ENCODE measurements at places on chromosomes 13 and 19.
A peak's percentile ranks its signal among the peaks of the same experiment; 100 is the strongest.

DNA sequence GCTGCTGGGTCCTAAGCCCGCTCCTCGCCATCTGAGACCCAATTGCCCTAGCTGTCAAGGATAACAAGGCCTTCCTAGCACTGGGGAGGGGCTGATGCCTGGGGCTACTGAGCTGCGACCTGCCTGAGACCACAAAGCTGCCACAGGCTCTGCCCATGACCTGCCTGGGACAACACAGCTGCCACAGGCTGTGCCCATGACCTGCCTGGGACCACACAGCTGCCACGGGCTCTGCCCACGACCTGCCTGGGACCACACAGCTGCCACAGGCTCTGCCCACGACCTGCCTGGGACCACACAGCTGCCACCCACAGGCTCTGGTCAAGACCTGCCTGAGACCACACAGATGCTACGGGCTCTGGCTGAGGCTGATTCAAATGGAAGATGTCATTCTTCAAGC, 54.8 kb downstream of the EPS15L1 start:
- no peak for DNase-seq

GRCh38 chr13:96772426-96772825, 221.8 kb downstream of the OXGR1 start:
- peak; percentile 22 for DNase-seq

DNA sequence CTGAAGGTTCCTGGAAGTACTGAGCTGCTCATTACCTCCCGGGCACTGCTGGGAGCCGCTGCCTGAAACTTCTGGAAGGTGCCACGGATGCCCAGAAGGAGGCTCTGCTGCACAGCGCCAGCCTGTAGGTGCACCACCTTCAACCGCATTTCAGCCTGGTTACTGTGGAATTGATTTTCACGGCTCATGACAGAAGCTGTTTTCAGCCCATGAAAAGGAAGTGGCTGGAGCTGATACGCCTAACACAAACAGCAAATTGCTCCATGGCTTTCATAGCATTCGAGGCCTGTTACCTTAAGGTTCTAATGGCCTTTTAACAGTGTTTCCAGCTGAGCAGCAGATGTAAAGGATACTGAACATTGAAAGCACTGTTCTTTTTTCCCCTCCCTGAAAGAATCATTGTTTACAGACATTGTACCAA, 22.0 kb downstream of the GPC6 start:
- DNase-seq: peak; percentile 76

DNA sequence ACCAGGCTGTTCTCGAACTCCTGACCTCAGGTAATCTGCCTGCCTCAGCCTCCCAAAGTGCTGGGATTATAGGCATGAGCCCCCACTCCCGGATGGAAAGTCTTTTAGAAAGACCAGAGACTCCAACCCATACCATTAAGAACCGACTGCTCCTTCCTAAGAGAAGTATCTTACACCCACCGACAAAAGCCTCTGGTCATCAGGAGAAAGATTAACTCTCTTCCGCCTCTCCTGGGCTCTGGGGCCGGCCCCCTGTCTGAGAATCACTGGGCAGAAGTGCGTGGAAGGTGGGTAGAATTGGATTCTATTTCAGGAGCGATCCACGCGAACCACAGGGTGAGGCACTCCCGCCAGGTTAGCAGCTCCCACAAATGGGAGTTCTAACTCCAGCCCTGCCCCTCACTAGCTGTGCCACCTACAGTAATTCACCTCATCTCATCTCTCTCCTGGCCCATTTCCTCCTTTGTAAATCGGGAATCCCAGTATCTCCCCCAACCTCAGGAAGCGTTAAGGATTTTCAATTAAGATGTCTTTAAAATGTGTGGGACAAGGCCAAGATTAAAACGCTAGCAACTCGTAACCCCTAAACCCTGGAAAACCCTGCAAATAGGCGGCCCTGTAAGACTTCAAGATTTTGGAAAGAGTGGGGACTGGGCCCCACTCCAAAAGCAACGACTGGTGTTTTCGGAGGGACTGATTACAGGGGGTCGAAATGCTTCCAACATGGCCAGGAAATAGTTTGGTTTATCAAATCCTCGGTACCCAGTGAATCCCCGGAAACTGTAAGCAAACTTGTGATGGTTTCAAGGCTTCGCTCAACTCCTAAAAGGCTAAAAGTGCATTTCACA, 1.3 kb downstream of the HNRNPL start:
- DNase-seq: no peak

- DNase-seq: no peak
Measured at GRCh38 chr13:77691871-77692270, 5.6 kb upstream of the SLAIN1 start.

- peak; percentile 59 for DNase-seq
Measured at GRCh38 chr19:17775245-17775927, 19.6 kb upstream of the B3GNT3 start.

DNA sequence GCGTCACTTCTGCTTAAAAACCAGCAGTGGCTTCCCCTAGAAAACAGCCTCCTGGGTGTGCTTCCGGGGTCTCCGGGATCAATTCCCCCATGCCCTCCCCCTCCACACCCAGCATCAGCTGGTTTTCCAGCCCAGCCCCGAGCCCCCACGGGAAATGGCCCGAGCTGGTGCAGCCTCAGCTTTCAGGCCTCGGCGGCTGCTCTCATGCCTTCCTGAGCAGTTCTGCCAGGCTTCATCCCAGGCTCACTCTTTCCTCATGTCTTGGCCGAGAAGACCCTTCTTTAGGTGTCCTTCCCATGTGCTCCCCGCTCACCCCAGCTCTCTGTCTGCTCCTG, 103.1 kb upstream of the RNF113B start:
- DNase-seq: no peak

- DNase-seq: peak; percentile 57
Measured at GRCh38 chr13:92896842-92897241, 329.8 kb upstream of the GPC6 start.

DNA sequence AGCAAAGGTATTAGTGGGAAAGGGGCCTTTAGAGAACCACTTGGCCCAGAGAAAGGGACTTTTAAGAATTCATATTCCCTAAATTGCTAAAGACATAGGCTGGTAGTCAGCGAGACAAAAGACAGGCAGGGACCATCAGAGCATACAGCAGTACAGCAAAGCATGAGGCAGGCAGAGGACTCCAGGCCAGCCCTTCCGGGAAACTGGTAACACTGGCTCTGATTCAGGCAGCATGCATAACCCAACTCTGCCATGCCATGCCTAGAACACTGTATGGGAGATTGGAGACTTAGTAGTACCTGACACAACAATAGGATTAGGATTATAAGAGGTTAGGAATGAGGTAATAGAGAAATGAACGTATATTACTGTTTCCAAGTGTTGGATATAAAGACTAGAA, 34.9 kb downstream of the CAB39L start:
- no peak for DNase-seq

GRCh38 chr19:45442778-45443461, 19.2 kb upstream of the ERCC1 start:
- DNase-seq: peak; percentile 48

DNA sequence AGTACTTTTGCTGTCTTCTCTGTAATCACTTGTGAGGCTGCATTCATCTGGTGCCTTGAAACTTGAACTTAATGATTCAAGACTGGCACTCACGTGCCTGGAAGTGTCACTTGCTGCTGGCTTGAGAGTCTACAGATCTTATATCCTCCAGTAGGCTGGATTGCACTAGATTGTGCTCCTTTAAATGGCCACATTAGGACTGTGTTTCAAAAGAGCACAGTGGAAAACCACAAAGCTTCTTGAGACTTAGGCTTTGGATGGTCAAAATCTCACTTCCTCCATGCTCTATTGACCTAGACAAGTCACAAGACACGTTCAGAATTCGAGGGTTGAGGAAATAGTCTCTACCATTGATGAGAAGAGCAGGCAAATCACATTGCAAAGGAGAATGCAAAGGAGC, 1278.8 kb upstream of the MIR17HG start:
- DNase-seq: no peak

GRCh38 chr13:27923794-27924528, 4.2 kb downstream of the PDX1 start:
- no peak for DNase-seq

GRCh38 chr13:113813749-113814434, 50.0 kb downstream of the GAS6 start:
- peak; percentile 70 for DNase-seq

- peak; percentile 72 for DNase-seq
Measured at GRCh38 chr13:49585220-49586157, at the start of gene RCBTB1. Gene RCBTB1 (minus strand): TSS chr13:49585558. CDS start chr13:49567279, 18,279 bp downstream.

- DNase-seq: peak; percentile 81
Measured at GRCh38 chr19:2648528-2648937, 54.0 kb downstream of the GNG7 start.

DNA sequence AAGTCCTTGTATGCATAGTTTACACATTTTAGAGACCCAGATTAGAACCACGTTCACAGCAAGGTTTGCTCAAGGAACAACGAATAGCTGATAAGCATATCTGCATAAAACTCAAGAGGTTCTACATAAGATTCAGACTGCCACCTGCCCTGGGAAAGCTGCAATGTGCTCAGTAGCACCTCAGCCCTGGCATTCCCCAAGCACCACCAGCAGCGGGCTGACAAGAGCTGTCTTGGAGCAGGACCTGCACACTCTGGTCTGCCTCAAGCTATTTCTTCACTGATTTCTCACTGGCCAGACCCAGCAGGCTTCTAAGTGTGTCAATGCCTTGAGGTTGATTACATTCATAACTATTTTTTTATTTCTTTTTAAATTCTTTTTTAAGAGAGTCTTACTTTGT, 65.8 kb upstream of the UQCRFS1 start:
- DNase-seq: no peak

DNA sequence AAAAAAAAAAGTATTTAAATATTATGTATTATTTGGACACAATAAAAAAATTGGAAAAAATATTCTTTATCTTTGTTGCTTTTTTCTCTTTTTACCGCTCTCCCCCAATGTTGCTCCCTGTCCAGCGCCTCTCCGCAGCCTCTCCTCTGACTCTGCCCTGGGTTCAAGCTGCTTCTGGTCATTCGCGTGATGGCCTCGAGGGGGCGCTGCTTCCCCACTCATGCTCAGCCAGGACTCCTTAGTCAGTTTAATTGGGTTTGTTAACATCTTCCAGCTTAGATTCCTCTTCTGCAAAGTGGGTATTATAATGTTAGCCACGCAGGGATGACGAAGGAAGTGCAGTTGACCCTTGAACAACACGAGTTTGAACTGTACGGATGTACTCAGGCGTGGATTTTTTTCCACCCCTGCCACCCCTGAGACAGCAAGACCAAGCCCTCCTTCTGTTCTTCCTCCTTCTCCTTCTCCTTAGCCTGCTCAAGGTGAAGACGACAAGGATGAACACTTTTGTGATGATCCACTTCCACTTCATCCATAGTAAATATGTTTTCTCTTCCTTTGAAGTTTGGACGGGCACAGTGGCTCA, 4.9 kb upstream of the NWD1 start:
- DNase-seq: peak; percentile 56

- DNase-seq: peak; percentile 15
Measured at GRCh38 chr19:8161135-8161646, 11.8 kb upstream of the FBN3 start.

- DNase-seq: peak; percentile 82
Measured at GRCh38 chr13:31965361-31966066, 66.1 kb upstream of the FRY start.

- peak; percentile 98 for DNase-seq
Measured at GRCh38 chr19:8592231-8593009, 15.2 kb upstream of the MYO1F start.

GRCh38 chr19:19500975-19501644, 14.2 kb downstream of the TSSK6 start:
- no peak for DNase-seq

- DNase-seq: no peak
Measured at GRCh38 chr19:55466241-55466614, 1.7 kb upstream of the C19orf85 start.

DNA sequence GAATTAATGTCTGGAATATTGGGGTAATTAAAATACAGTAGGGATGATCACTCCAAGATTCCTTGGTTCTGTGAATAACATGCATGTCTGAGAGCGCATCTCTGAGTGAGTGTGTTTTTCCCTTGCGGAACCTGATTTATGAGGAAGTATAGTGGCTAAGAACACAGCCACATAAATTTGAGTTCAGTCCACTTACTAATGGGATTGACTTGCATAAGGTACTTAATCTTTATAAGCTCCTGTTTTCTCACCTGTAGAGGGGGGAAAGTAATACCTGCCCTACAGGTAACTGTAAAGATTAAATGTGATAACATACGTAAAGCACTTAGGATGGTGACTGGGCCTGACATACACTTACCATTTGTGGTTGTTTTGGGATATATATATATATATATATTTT, 60.8 kb downstream of the KLF5 start:
- no peak for DNase-seq

GRCh38 chr13:103213152-103213551, 146.9 kb upstream of the SLC10A2 start:
- DNase-seq: no peak

DNA sequence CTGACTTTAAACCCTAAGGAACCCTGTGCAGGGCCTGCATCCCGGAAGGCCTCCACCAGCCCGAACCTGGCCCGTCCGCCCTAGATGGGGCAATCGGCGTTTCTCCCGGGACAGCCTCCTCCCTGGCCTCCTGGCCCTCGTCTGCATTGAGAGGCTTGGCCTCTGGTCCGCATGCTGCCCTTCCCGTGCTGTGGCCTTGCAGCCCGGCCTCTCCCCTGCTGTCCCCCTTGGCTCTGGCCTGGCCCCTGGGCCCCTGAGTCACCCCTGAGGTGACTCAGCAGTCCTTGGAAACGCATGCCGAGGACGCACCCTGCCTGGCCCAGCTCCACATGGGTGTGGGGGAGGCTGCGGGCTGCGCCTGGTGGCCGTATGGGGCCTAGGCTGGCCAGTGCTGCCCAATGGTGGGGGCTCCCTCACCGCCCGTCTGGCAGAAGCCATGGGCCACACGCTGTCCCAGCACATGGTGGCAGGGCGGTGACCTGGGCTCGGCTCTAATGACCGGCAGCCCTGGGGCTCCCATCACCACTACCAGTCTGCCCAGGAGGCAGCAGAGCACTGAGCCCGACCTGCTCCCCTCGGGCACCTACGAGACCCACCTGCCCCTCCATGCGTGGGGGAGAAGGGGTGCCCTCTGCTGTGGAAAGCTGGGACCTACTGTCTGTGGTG, 25.7 kb downstream of the SH3GL1 start:
- DNase-seq: peak; percentile 95

GRCh38 chr19:48780631-48781391, 25.5 kb downstream of the FGF21 start:
- DNase-seq: peak; percentile 73

GRCh38 chr19:40754611-40755247, 3.7 kb downstream of the SNRPA start:
- no peak for DNase-seq

DNA sequence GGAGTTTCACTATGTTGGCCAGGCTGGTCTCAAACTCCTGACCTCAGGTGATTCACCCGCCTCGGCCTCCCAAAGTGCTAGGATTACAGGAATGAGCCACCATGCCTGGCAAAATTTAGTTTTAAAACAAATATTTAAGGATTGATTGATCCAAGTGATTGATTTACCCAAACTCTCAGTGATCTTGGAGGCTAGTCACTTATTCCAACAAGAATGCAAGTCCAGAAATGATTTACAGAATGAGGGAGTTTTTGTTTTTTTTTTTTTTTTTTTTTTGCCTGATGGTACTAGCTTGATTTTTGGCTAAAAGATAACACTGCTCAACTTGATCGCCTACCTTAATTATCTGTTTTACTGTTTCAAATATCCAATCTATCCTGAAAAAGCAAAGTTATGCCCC, 5.7 kb upstream of the TEX26 start:
- no peak for DNase-seq

Data from cardiac fibroblast (primary cell).